Mucosa of gallbladder (tissue), 1 donor: ENCODE measurements at places on chromosomes 16 and 17. TPM values are rescaled to one million over a fixed set of nuclear protein-coding genes. Genes with fewer than 3 reads are reported as not detected.

The CRHR1 gene
- not detected for total RNA-seq

The CSF3 gene
- total RNA-seq: not detected

The CDRT4 gene
- total RNA-seq: 6.0 TPM

The C16orf96 gene
- total RNA-seq: 0.06 TPM

The GPR179 gene
- 0.23 TPM for total RNA-seq

The ADAD2 gene
- 0.60 TPM for total RNA-seq

The CCL8 gene
- 1.2 TPM for total RNA-seq

The TAC4 gene
- not detected for total RNA-seq
